ENCODE measurements at places on chromosomes 7 and 10.
A peak's percentile ranks its signal among the peaks of the same experiment; 100 is the strongest.

DNA sequence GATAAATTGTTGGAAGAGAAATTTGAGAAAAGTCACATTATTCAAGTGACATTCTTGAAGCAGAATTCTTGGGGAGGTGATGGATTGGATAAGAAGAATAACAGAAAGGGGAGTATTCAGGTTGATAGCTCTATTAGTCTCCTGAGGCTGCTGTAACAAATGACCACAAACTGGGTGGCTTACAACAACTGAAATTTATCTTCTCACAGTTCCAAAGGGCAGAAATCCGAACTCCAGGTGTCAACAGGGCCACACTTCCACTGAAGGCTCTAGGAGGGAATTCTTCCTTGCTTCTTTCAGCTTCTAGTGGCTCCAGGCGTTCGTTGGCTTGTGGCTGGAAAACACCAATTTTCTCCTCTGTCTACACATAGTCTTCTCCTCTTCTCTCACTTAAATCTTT lies 99.8 kb downstream of the TES start:
- DNase-seq: no peak

GRCh38 chr7:41255716-41256115 lies 447.2 kb downstream of the INHBA start:
- no peak for DNase-seq

- no peak for DNase-seq
Measured at GRCh38 chr7:78134256-78134655, 335.7 kb downstream of the PHTF2 start.

GRCh38 chr7:47819607-47819920 lies 128.7 kb downstream of the PKD1L1 start:
- no peak for DNase-seq

DNA sequence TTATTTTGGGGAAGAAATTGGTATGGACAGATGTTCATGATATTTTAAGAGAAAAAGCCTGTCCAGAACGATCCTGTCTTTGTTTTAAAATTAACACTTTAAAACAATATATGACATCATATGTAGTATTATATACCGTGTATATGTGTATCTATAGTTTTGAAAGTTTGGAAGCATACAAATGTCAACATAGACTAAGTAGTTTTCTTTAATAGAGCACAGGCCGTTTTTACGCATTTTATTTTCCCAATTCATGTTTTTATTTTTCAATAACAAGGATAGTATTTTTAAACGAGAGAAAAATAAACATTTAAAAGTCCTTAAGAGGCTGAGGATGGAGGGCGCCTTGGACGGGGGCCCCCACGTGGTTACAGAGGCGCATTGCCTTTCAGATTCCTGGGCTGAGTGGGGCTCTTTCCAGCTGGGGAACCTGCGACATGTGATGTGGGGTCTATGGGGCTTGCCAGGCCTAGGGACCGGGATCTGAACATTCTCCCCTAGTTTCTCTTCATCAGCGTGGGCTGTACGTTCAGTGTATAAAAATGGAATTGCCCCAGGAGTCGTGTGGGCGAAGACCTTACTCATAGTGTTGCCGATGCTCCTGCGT lies 127.8 kb upstream of the ZNF746 start:
- peak; percentile 58 for DNase-seq

DNA sequence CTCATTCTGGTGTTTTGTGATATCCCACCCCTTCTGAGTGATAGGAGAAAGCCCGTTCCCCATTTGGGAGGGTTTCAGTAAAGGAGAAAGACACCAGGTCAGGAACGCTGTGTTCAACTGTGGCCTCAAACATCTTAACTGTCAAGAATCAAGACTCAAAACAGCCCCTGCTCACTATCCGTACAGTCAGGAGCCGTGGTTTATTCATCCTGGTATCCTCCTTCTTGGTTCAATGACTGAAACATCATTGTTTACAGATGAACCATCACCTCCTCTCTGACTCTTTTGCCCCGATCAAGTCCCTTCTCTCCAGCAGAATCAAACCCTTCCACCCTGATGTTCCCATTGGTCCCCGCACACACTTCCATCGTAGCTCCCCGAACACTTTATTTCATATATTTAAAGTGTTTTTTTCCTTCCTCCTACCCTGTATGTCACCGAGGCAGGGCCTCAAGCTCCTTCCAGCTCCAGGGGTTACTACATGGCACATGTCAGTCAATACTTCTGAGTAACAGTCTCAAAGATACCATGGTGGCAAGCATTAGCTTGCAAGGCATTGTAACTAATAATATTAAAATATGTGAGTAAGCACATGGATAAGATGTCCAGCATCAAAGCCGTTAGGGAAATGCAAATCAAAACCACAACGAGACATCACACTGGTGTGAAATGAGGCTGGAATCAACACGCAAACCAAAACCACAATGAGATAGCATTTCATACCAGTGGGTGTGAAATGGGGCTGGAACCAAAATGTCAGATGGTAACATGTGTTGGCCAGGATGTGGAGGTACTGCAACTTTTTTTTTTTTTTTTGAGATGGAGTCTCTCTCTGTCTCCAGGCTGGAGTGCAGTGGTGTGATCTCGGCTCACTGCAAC lies 124.7 kb upstream of the C1QL3 start:
- DNase-seq: no peak

- no peak for DNase-seq
Measured at GRCh38 chr10:28914701-28915100, 237.4 kb downstream of the BAMBI start.

- DNase-seq: no peak
Measured at GRCh38 chr10:3340127-3340730, 167.6 kb upstream of the PITRM1 start.

DNA sequence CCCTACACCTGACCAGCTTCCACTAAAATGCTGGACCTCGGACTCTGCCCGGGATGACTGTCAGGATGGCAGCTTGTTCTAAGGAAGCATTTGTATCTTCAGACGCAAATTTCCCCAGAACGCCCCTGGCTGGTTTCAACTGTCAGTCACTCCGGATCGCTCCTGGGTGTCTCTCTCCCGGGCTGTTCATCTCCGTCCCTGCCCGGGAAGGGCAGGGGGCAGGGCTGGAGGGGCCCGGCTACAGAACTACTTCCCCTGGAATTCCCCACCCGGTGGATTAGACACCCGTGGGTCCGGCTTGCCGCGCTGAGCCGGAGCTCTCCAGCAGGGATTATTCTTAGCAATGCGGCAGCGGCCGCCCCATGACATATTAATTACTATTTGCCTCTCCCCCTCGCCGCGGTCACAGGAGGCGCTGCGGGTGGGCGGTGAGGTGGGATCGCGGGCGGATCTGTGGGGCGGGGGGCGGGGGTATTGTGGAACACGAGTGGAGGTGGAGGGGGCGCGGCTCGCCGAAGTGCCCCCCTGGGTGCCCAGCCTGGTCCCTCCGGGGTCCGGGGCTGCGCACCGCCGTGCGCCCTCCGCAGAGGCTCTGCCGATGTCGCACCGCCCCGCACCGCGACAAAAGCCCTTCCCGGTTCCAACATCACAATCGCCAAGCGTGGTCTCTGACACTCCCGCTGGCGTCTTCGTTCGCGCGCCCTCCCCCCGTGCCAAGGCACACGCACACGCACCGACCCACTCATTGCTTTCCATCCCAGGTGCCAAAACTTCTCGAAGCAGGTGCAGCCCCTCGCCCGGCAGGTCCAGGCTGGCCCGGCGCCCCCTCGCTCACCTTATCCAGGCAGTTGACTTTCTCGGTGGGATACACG lies 276.1 kb upstream of the NEBL start:
- DNase-seq: peak; percentile 83

- no peak for DNase-seq
Measured at GRCh38 chr10:72808001-72808400, 85.5 kb upstream of the OIT3 start.

- no peak for DNase-seq
Measured at GRCh38 chr7:103689255-103689654, 243.2 kb upstream of the SLC26A5 start.

- no peak for DNase-seq
Measured at GRCh38 chr7:7496311-7496710, 39.4 kb downstream of the COL28A1 start.

GRCh38 chr10:128629111-128630096 lies 503.2 kb upstream of the MKI67 start:
- no peak for DNase-seq

GRCh38 chr10:29392376-29393021 lies 103.6 kb downstream of the LYZL1 start:
- no peak for DNase-seq

DNA sequence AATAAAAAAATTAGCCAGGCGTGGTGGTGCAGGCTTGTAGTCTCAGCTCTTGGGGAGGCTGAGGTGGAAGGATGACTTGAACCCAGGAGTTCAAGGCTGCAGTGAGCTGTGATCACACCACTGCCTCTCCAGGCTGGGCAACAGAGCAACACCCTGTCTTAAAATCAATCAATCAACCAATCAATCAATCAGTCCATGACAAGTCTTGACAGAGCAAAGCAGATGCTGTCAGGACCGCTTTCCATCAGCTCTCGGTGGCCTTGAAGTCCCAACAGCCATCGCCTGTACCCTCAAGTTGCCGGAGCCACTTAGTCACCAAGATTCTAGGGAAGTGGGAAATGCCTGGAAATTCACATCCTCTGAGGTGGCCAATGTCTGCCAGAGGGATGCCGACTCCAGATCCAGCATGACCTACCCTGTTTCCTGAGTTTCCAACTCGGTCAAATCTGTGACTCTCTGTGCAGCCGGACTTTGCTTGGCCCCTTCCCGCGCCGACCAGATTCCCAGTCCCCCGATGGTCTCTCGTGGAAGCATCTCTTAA lies 871 bp upstream of the CCL24 start:
- no peak for DNase-seq

- DNase-seq: no peak
Measured at GRCh38 chr7:85004402-85004801, 182.5 kb downstream of the SEMA3D start.

GRCh38 chr7:44291733-44292419 lies 33.5 kb downstream of the CAMK2B start:
- no peak for DNase-seq

DNA sequence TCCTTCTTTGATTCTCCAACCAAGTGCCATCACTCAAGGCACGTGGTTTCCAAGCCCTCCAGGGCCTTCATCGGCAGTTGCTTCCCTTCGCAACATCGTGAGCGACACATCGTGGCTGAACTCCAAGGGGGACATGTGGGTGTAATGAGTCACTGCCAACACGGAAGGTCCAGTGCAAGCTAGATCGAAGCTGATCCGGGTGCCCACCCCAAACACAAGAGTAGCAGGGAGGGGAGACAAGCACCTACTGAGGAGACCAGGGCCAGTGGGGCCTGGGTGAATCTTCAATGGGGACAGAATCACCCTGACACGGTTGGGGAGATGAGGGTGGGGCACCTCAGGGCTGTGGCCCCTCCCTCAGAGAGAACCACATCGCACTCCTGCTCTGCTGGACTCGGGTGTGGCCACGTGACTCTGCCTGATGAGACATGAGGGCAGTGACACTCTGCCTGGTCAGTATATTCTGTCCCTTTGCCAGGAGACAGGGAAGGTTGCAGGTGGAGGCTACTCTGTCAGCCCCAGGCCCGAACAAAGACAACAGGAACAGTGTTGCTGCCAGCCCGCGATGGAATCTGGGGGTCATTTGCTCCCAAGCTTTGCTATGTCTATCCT lies 36.8 kb upstream of the HSPA12A start:
- no peak for DNase-seq

DNA sequence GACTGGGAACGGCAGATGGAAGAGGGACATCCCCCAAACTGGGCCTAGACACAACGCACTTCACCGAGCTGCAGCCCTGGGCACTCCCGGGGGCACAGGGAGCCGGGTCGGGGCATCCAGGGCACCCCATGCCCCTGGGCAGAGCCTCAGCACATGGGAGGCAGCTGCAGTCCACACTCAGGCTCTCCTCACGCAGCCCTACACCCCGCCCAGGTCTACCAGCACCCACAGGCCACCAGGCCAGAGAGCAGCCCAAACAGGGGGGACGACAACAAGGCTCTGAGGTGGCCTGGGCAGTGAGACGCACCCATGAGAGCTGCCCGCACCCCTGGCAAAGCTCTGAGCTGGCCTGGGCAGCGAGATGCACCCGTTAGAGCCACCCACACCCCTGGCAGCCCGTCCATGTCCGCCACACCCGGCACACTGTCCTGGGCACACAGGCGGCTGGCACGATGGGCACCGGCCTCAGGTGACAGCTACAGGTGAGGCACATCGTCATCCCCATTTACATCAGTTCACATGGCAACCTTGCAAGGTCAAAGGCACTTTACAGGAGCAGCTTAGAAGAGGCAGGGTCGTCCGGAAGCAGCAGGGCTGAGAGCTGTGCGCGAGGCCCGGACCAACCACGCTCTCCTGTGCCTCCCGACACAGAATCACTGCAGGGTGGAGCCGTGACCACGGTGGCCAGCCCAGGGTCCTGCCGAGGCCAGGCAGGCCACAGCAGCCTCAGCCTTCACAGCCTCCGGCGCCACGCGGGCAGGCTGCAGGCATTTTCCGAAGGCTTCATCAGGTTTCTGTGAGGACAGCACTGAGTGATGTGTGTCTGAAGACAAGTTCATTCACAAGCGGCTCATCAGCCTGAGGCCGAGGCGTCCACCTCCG lies 228.6 kb downstream of the MAD1L1 start:
- DNase-seq: peak; percentile 6

- DNase-seq: no peak
Measured at GRCh38 chr7:138885383-138886147, 87.6 kb upstream of the ATP6V0A4 start.

GRCh38 chr10:110434489-110435096 lies 63.1 kb upstream of the DUSP5 start:
- DNase-seq: no peak

GRCh38 chr10:101388676-101389276 lies 34.8 kb downstream of the BTRC start:
- DNase-seq: no peak

GRCh38 chr7:154167051-154167450 lies 114.9 kb downstream of the DPP6 start:
- DNase-seq: no peak

DNA sequence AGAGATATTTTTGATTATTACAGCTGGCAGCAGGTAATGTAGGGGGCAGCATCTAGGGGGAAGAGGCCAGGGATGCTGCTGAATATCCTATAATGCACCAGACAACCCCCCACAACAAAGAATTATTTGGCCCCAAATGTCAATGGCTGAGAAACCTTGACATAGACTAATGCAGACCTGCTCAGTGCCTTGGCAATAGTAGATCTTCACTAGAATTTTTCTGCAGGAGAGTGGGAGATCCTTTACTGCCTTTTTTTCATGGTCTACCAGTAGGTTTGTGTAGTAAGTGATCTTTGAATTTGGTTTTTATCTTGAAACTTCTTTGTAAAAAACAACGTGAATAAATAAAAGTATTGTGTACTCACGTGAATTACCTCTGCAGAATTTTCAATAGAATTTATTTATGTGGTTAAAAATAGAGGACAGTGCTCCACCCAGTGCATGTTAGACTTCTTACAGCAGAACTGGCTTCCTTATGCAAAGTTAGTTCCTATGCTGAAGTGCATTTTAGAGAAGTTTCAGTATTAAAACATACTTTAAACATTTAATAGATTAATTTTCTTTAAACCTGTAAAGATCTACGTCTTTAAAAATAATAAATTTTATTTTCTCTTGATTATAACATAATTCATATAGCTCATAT lies 199.6 kb upstream of the HDAC9 start:
- no peak for DNase-seq
